ENCODE measurements at places on chromosomes 13 and 19. TPM values are rescaled to one million over a fixed set of nuclear protein-coding genes. Genes with fewer than 3 reads are reported as not detected.

HAUS5 gene
- 7.5 TPM for total RNA-seq

OLFM2 gene
- total RNA-seq: 24.3 TPM

PSG2 gene
- total RNA-seq: not detected

TINCR gene
- total RNA-seq: 14.9 TPM

MADCAM1 gene
- total RNA-seq: under 0.01 TPM

LAMP1 gene
- total RNA-seq: 265 TPM

CCDC70 gene
- total RNA-seq: not detected

ARRDC5 gene
- not detected for total RNA-seq

CGB8 gene
- total RNA-seq: not detected

ZNF439 gene
- total RNA-seq: 1.3 TPM

ANGPTL8 gene
- total RNA-seq: not detected
